Stimulated activated CD4-positive, alpha-beta T cell treated with anti-CD3 and anti-CD28 coated beads, Interleukin-1b, Interleukin-23, amount 100 ng/mL, for 4 hours (primary cell): ENCODE measurements at places on chromosomes 6 and 20.

DNA sequence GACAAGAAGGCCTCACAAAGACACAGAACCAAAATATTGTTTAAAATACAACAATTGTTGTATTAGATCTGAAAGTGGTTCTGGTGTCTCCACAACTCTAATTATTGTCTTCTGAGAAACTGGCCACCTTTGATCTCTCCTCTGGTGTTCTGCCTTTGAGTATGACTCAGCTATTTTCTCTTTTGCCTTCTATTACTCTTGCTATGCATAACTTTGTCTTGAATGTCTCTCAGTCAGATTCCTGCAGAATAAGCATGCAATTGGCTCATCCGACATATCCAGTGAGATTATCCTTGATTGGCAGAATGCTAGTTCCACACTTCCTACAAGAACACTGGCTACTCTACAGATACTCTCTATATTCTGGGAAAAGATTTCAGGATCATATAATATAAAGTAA, 14.3 kb upstream of the EPM2A start:
- DNase-seq = no peak

- peak; percentile 93 for DNase-seq
Observed at GRCh38 chr20:57709823-57710799, at the start of gene PMEPA1. PMEPA1 (minus strand) TSS chr20:57710015; CDS start chr20:57709582, 433 bp downstream.

DNA sequence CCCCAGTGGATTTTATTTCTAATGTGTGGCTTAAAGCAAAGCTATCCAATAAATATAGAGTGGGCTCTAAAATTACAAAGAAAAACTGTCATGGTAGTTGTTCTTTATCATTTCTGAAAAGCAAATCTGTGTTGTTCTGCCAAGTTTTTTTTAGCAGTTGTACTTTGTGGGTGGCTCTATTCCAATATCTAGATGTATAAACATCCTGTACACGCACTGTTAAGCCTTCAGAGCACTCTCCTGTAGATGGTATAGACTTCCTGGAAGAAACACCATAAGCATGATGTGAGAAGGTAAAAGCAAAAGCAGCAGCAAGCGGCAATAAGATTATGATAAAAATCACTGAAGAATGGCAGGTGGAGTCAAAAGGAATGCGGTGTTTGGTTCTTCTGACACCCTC, 21.5 kb upstream of the TMEM30A start:
- no peak for DNase-seq

GRCh38 chr6:147244832-147245231, 40.6 kb downstream of the STXBP5 start:
- DNase-seq = no peak

DNA sequence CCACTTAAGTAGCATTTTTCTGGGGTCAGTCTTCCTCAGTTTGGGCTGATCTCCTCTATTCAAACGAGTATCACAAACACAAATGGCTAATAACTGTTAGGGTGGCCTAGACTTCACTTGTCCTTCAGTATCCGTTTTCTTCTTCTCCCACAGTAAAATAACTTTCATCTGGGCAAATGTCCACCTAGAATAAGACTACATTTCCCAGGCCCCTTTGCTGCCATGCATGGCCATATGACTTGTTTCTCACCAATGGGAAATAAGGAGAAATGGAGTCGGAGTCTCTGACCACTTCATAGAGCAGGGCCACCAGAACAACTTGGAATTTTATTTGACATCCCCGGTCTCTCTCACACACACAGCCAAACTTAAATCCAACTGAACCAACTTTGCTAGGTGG, 51.4 kb downstream of the SULF2 start:
- no peak for DNase-seq

- no peak for DNase-seq
Observed at GRCh38 chr20:40757087-40757486, 68.1 kb upstream of the MAFB start.
